ENCODE measurements at places on chromosomes 4 and X.

DNA sequence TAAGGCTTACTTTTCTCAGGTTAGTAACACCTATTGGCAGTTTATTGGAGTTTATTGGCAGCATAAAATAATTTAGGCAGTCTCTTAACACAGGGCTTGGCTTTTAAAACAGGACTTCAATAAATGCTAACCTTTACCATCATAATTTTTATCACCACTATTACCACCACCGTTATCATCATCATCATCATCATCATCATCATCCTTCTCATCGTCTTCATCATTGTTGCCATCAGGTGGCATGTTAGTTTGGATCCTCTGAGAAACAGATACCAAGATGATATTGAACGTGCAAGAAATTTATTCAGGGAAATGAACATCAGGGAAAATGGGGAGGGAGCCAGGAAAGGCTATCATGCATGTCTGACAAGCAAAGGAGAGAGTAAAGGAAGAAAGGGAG lies 16.2 kb downstream of the GBA3 start:
- DNase-seq, result no peak

DNA sequence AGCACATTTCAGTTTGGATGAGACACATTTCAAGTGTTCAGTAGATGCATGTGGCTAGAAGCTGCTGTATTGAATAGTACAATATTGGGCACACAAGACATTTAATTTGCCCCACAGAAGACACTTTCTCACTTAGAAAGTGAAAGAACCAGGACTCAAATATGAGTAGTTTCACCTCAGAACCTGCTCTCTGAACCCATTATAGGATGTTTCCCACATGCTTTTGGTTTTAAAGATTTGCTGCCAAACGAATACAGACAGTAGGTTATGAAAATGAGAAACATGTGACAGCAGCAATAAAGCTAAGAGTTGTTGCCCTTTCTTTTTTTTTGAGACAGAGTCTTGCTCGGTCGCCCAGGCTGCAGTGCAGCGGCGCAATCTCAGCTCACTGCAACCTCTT lies 32.3 kb downstream of the C4orf54 start:
- no peak for DNase-seq

GRCh38 chr4:179536694-179537093 lies 2094.5 kb upstream of the AGA start:
- no peak for DNase-seq

GRCh38 chr4:54484383-54484782 lies 173.4 kb upstream of the KIT start:
- no peak for DNase-seq

DNA sequence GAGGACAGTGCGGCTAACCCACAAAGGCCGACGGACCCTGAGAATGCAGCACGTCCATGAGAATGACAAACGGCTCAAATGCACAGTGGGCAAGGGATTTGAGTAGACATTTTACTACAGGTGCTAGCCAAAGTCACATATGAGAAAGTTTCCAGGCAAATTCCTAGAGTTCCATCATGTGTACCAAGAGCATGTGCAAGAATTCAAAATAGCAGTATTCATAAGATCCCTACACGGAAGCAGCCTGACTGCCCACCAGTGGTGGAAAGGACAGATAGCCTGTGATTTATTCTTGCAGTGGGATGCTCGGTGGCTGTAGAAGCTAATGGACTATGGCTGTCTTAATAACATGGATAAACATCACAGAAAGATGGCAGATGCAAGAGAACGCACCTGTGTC lies 68.0 kb downstream of the RGS12 start:
- no peak for DNase-seq

DNA sequence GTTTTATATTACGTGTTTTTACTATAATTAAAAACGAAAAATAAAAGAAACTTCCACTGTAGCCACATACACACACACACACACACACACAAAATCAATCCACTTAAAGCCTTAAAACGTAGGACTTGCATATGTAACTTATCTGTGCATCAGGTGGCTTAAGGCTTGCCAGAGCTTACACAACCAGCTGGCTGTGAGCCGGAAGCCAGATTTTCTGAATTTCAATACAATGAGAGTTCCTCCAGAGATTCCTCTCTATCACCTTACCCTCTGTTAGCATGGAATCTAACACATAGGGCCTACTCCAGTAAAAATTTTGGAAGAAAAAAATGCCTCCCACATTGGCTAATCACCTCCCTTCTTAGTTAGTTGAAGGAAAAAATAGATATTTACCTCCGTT lies 27.9 kb upstream of the SLITRK4 start:
- DNase-seq, result no peak

- DNase-seq, result no peak
These were observed at the start of gene TCEAL4 for GRCh38 chrX:103585411-103586313. TCEAL4 (plus strand) TSS chrX:103585515; CDS start chrX:103586676, 1,161 bp downstream.

- DNase-seq, result no peak
These were observed 80.6 kb downstream of the PBDC1 start for GRCh38 chrX:76253432-76253831.

GRCh38 chr4:28350485-28350884 lies 1489.8 kb downstream of the STIM2 start:
- no peak for DNase-seq

- DNase-seq, result no peak
These were observed 200.3 kb downstream of the AASDH start for GRCh38 chr4:56186808-56187523.

- DNase-seq, result no peak
These were observed 79.1 kb upstream of the LCORL start for GRCh38 chr4:18100657-18101056.

DNA sequence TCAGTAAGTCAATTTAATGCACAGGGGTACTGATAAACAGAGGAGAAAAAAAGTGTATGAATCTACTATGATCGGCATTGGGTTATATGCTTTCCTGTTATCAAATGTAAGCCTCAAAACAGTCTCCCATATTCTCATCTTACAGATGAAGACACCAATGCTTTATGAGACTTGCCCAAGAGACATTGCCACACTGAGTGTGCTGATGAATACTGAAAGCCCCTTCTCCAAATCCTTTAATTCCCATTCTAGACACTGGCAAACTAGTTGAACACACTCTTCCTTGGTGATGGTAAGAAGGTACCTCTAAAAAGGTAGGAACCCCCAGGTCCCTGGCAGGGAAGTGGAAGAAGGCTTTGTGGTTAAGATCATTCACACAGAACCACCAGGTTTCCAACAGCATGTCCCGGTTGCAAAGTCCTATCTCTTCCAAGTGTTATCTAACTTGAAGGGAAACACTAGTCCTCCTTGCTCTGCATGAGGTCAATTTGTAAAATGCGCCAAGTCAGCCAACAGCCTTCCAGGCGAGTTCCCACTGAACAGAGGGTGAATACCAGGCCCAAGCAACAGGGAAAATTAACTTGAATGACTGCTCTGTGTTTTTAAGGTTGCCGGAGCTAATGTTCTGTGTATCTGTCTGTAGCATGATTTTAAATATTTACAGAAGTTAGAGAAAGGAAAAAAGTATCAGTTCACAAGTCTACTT lies 5.1 kb downstream of the SETD7 start:
- no peak for DNase-seq

GRCh38 chr4:121938282-121939092 lies 13.4 kb downstream of the TRPC3 start:
- no peak for DNase-seq

Data from HS-5 (cell line).